ENCODE measurements at places on chromosomes 3 and 15.

- no peak for DNase-seq
These were observed 271.7 kb downstream of the PDZRN3 start for GRCh38 chr3:73352841-73353645.

DNA sequence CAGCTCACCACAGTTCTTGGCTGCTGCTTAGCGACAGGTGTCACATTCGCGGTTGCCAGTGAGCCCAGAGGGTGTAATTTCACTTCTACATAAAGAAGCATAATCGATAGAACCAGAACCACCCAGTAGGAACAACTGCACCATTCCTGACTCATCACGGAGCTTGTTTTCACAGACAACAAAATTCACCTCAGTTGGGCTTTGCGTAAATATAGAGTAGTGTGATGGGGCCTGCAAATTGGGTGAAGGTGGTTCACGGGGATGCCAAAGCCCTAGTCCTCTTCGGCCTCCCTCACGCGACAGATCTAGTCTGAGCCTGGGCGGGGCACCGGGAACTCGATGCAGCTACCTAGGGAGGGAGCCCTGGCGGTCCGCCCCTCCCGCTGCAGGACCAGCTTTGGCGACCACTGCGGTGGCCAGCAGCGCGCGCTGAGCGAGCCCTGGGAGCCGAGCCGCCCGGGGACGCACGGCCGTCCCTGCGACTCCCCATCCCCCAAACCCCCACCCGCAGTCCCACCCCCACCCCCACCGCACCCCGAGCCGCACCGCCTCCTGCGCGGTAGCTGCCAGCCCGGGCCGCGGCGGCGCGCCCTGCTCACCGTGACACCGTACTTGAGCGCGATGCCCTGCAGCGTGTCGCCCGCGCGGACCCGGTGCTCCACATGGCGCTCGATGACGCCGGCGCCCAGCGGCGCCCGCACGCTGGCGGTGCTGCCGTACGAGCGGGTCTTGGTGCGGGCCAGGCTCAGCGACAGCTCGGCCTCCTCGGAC, 519 bp downstream of the LYSMD2 start:
- DNase-seq: peak; percentile 29

- DNase-seq: peak; percentile 56
These were observed 75.1 kb downstream of the CCK start for GRCh38 chr3:42190701-42191442.

DNA sequence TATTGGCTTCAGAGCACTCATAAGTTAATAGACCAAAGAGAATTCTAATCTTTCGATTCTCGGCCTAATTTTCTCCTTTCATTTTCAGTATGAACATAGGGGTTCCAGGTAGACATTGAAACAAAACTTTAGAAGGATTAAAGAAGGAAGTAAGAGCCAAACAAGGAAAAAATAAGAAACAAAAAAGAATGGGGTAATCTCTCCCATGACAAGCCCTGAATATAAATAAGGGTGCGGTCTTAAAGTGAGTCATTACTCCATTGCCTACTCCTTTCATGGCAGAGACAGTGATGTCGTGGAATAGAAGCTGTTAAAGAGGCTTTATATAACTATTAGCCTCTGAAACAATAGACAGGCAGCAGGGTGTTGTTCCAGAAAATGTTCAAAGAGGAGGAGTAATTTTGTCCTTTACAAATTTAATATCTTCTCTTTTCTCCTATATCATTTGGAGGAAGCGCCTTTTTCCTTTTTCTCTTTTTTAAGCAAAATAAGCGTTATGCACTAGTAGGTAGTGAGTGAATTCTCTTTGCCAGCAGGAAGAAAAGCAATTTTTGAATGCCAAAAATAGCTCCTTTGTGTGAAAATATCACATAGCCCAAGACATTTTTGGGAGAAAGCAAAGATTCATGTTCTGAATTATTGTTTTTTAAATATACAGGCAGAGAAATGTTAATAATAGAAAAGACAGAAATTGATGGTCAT, 607.9 kb upstream of the KCNMB2 start:
- DNase-seq: no peak

DNA sequence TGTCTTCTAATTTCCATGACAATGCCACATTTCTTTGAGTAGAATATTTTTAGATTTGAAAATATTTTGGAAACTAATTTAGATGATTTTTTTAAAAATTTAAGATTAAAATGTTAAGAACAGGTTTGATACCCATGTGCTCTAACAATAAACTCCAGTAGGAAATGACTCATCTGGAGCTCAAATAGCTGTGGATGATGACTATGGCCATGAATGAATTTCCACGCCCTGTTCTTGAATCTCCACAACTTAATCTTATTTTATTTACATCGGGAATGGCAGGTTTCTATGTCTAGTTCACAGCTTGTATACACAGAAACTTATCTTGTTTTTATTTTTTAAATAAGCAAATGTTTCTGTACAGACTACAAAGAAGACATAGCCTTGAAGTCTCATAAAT, 726.8 kb downstream of the NAALADL2 start:
- DNase-seq: no peak

GRCh38 chr3:39349080-39349479, 19.6 kb downstream of the CCR8 start:
- no peak for DNase-seq

GRCh38 chr3:39103791-39104552, 3.5 kb downstream of the GORASP1 start:
- no peak for DNase-seq

- no peak for DNase-seq
These were observed 64.0 kb upstream of the DGKG start for GRCh38 chr3:186425788-186426730.

DNA sequence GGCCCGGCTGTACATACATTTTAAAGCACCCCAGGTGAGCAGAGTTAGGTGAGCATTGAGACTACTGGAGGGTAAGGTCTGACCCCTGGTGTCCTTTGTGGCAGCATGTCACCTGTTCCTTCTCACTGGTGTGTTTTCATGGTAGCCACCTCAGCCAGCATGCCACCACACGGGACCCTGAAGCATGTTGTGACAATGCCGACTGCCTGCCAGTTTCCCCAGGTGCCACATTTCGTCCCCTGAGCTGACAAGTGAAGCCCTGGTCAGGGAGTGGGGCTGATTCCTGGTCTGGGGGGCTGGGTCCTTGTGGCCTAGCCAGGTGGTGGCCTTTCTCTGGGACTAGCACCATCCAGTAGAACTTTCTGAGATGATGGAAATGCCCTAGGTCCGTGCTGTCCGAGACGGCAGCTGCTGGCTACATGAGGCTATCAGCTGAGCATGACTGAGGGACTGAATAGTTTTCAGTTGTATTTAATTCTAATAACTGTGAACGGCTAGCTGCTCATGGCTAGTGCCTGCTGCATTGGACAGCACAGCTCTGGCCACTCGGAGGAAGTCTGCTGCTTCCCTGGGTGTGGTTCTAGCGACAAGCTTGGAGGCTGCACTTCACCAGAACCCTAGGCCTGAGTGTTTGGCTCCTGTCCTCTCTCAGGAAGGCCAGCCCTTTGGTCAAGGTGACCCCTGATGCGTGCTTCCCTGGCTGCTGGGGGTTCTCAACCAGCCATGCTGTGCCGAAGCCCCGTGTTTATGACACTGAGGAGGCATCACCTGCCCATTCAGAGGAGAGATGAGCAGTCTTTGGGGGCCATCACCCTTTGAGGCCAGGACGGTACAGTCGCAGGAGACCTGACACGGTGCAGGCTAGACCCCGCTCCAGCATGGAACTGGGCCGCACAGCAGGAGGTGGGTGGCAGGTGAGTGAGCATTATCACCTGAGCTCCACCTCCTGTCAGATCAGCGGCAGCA, 3.9 kb downstream of the C3orf22 start:
- DNase-seq: no peak

- DNase-seq: no peak
These were observed 41.6 kb downstream of the FBXL2 start for GRCh38 chr3:33318710-33319380.
